ENCODE measurements at places on chromosomes 6 and 20. TPM values are rescaled to one million over a fixed set of nuclear protein-coding genes. Genes with fewer than 3 reads are reported as not detected.

GNAS-AS1 gene
- total RNA-seq, result 4.3 TPM

DNA sequence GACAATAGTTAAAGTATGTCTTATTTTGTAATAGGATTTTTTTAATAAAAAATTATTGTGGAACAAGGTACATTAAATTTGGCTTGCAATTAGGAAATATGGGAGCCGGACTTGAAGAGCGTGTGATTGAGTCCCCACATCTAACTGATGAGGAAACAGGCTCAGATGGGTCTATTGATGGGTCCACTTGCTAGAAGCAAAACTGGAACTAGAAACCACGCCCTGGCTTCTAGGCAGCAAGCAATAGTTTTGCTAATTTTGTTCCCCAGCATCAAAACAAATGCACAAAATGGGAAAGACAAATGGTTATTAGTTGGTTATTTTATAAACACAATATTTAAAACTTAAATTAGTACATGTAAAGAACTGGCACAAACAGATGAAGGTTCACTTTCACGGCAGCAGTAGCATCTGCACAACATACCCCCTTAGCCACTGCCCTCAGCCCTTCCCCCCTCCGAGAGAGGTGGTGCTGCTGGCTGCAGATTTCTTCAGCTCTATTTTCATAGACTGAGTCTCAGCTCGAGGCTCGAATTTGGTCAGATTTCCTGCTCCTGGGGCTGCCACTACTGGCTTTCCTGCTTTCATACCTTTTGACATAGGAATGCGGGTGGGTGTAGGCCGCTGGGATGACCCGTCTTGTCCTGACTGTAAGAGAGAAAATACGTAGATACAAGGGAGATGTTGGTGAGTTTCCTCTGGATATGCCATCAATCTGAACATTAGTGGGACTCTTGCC is 23.8 kb upstream of the TMEM30A start:
- no peak for DNase-seq

DNA sequence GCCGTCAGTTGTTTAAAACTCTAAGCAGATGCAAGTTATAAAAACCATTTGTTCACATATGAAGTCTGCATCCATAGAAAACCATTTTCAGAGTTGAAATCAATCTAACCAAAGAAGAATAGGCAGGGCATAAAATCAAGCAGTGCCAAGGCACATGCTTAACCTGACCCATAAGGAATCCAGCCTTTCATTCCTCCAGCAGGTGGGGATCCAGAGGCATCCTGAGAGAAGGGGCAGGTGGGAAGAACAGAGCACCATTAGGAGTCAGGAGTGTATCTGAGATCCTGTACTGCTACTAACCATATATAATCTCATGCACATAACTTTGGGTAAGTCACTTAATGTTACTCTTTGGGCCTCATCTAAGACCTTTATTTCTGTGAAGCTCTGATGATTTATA is 29.4 kb upstream of the FOXO3 start:
- no peak for DNase-seq

GRCh38 chr20:36441416-36441815 is 99.9 kb upstream of the MYL9 start:
- no peak for DNase-seq

MYLK2 gene
- total RNA-seq, result 0.42 TPM

GRCh38 chr6:123997223-123997622 is 193.6 kb downstream of the NKAIN2 start:
- DNase-seq, result no peak

TMEM217 gene
- 2.5 TPM for total RNA-seq

GRCh38 chr6:40383348-40384115 is 203.6 kb downstream of the LRFN2 start:
- no peak for DNase-seq

ALDH8A1 gene
- 0.40 TPM for total RNA-seq

DNA sequence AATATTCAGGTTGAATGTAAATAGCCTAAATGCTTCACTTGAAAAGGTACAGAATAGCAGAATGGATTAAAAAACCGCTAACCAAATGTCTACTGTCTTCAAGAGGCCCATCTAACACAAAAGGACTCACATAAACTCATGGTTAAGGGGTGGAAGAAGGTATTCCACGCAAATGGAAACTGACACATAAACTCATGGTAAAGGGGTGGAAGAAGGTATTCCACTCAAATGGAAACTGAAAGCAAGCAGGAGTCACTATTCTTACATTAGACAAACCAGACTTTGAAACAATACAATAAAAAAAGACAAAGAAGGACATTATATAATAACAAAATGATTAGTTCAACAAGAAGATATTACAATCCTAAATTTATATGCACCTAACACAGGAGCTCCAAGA is 38.3 kb upstream of the PKIB start:
- no peak for DNase-seq

GRCh38 chr6:32459781-32460424 is 20.2 kb downstream of the HLA-DRA start:
- DNase-seq, result no peak

RGS19 gene
- total RNA-seq, result 6.5 TPM

DNA sequence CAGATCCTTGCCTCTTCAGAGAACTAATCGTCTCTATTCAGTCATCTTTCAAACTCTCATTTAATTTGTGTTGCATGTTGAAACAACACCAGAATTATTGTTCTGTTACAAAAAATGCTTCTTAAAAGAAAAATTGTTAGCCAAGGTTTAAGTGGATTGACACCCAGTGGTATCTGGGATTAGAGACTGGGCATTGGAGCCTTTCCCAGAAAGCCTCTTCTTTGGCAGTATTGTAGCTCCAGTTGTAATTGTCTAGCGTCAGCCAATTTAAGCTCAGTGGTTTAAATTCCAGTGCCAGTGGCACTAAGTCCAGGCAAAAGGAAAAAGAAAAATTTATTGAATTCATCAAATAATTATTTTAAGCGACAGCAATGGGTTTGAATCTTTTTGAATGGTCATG is 801 bp downstream of the CCDC28A start:
- no peak for DNase-seq

- no peak for DNase-seq
These were observed 7.5 kb upstream of the ELOVL4 start for GRCh38 chr6:79954849-79955248.

SPDEF gene
- total RNA-seq, result 0.65 TPM

SCAF8 gene
- 70.2 TPM for total RNA-seq

OXT gene
- total RNA-seq, result not detected

DNA sequence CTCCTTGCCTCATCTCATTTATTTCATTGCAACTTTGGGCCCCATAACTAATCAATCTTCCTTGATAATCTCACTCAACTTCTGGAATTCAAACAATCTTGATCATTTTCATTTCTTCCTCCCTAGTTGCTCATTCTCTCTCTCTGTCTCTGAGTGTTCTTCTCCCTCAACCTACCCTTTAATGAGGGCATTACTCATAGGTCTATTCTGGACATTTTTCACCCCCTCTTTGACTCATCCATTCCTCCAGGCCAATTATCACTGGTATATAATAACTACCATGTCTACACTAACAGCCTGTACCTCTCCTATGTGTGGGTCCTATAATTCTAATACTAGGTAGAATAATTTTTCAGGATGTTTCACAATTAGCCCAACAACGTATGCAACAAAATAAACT is 78.8 kb downstream of the COL21A1 start:
- DNase-seq, result no peak

LIME1 gene
- total RNA-seq, result 21.0 TPM

GPLD1 gene
- total RNA-seq, result 7.4 TPM

METTL24 gene
- total RNA-seq, result 10.0 TPM

- no peak for DNase-seq
These were observed 144.5 kb downstream of the SMOC2 start for GRCh38 chr6:168585441-168585840.

DNA sequence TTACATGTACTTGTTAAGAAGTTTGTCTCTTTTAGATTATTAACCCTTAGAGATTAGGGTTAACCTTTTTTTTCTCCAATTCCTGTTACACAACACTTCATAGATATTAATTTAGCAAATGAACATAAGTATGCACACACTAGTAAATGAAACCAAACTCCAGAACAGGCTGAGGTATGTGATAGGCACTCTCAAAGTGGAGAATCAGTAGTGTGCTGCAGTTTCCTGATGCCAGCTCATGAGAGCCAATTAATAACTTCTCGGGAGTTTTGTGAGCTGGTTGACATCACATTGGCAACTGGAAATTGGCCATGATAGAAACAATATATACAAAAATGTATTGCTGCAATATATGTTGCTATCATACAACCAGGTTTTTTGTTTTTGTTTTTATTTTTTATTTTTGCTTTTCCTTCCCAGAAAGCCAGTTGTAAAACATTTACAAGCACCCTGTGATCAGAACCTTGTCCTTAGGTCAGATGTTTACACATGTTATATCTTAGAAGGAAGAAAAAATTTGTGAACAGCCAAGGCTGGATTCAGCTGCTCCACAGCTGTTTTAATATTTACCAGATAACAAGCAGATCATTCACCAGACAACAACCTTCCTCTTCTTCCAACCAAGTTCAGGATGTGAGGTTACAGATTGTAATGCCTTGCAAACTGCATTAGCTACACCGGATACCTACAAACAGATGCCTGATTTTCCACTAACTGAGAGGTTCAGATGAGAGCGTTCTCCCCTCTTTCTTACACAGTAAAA is 42.4 kb upstream of the ECHDC1 start:
- no peak for DNase-seq

DNA sequence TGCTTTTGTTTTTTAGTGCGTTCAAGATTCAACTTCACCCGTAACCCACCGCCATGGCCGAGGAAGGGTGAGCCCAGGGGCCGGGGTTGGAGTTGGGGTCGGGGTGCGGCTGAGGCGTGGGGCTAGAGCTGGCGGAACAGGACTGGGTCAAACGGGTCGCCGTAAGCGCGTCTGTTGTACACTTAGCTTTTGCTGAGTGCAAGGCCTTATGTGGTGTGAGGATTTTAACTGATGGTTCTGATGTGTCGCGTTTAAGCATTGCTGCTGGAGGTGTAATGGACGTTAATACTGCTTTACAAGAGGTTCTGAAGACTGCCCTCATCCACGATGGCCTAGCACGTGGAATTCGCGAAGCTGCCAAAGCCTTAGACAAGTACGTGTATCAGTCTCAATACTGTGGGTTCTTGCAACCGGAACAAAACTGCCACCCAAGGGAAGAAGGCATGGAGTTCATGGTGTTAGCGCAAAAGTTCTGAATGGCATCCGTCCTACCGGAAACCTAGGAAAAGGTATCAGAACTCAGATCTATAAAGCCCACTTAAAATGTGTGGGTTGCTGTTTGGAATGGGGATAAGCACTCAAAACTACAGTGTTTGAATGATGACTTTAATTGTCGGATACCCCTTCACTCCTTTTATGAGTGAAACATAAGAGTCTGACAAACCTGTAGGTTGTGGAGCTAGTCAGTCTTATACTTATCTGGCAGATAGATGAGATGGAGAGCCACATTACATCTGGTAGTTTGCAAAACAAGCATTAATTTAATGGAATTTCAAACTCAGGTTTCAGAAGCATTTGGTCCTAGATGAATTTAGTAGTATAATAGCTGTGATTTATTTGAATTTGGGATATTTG is 574 bp downstream of the RPS12 start:
- DNase-seq, result no peak

- no peak for DNase-seq
These were observed 68.2 kb upstream of the EYA2 start for GRCh38 chr20:46826343-46826984.

GRCh38 chr6:36976007-36976264 is 10.1 kb downstream of the MTCH1 start:
- DNase-seq, result no peak

DNA sequence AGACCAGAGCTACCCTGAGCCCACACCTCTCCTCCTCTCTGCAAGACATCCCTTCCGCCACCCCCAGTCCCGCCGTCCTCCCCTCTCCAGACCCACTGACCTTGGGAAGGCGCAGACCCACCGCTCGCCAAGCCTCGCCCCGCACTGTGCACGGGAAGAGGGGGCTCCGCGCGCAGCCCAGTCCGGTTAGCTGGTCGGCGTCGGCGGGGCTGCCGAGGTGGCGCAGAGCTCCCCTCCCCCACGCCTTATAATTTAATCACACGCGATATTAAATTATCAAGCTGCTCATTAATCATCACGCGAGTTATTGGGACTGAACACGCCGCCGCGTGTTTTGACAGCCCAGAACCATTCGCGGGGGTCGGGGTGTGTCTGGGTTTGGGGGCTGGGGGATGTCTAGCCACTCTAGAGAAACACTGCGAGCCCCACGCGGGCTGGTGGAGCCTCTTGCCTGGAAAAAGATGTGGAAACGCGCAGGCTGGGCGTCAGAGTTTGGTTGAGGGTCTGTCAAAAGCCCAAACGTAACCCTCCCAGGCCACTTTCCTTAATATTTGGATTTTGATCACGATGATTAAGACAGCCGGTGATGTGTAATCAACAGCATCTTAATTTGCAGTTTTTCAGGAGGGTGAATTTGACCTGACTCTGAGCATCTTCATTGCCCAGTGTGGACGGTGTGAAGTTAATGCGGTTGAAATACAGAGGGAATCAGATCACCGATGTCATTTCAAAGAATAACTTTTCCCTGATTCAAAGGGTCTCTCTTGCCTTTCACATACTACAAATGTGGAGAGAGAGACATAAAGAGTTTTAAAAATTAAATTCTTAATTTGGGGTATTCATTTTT is at the start of gene LINC00237:
Gene LINC00237 (minus strand): TSS at position 188 of the 847 bp plus-strand sequence.
- no peak for DNase-seq

- DNase-seq, result no peak
These were observed 5.3 kb downstream of the TRIM10 start for GRCh38 chr6:30155520-30156261.

ASIP gene
- total RNA-seq, result not detected

- DNase-seq, result no peak
These were observed 28.1 kb upstream of the IBTK start for GRCh38 chr6:82275686-82276085.

DNA sequence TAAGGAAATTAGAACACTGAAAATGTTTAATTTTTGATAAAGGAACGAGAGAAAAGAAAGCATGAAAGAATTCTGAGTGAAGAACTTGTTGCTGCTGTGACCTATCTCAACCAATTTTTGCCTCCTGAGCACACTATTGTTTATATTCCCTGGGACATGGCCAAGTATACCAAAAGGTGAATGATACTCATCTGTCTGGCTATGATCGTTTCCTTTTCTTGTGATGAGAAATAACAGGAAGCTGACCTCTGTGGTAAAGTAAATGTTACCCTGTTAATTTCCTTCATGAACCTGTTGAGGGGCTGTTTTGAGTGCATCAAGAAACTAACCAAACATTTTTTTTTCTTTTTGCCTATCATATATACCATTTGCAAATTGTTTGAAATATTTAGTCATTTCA is 69.1 kb downstream of the FIG4 start:
- DNase-seq, result no peak

DNA sequence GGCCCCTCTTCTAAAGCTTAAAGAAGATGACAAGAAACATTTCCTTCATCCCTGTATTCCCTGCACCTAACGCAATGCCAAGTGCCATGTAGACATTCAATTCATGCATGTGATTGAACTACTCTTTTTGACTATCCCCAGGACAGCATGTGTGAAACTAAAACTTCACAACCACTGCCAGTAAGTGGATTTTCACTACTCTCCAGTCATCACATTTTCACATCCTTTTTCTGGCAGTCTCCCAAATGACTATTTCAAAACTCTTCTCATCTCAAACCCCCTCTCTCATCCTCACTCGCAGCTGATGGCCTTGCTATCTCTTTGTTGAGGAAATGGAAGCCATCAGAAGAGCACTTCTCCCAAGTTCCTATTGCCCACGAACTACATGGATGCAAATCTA is 122.6 kb downstream of the OPRM1 start:
- no peak for DNase-seq

- DNase-seq, result no peak
These were observed 127.9 kb downstream of the NRN1 start for GRCh38 chr6:5878792-5879191.

Measured in progenitor cell of endocrine pancreas (in vitro differentiated cells).